Brain microvascular endothelial cell (primary cell): ENCODE measurements at places on chromosomes 4 and X.

- DNase-seq: peak; percentile 64
Observed at GRCh38 chr4:155787113-155787710, 28.4 kb downstream of the GUCY1B1 start.

- no peak for DNase-seq
Observed at GRCh38 chr4:148243837-148244236, 198.4 kb downstream of the NR3C2 start.

GRCh38 chrX:130539721-130540321 lies 138.0 kb downstream of the RBMX2 start:
- DNase-seq: peak; percentile 35

- DNase-seq: no peak
Observed at GRCh38 chrX:17465802-17466201, 90.8 kb downstream of the NHS start.

DNA sequence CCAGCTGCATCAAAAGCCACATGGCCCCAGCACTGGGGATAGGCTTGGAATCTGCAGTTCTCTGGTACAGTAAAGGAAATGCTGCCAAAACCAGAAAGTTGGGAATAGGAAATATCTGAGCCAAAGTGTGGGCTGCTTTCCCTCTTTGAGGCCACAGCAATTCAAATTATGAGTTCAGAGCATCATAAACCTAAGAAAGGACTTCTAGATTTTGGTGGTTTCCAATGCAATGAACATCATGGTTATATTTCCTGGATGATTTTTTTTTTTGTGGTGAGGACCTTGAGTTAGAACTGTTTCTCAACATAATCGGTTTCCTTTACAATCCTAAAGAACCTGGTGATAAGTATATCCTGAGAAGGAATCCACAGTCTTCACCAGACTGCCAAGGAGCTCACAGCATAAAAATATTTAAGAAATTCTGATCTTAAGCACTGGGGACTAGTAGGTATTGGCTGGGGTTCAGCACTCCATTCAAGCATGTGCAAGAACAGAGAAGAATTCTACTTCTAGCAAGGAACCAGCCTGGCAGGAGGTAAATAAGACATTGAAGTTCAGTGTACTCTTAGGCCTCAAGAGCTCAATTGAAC lies 29.8 kb upstream of the ARHGAP24 start:
- DNase-seq: no peak

- no peak for DNase-seq
Observed at GRCh38 chr4:40649321-40649720, 19.7 kb upstream of the RBM47 start.

DNA sequence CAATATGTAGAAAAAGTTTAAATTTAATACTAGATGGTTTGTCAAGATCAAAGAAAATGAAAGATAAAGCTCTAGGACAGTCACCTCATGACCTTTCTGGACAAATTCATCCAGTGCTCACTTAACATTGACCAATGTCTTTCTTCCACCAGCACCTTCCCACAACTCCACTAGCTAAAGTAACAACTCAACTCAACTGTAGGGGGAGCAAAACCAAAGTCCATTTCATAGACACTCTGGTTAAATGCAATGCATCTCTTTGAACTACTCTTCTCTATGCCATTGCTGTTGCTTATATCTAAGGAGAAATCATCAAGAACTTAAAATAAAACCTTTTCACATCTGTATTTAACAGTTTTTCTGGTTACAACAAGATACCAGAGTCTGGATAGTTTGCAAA lies 25.1 kb downstream of the UGT2B4 start:
- no peak for DNase-seq

DNA sequence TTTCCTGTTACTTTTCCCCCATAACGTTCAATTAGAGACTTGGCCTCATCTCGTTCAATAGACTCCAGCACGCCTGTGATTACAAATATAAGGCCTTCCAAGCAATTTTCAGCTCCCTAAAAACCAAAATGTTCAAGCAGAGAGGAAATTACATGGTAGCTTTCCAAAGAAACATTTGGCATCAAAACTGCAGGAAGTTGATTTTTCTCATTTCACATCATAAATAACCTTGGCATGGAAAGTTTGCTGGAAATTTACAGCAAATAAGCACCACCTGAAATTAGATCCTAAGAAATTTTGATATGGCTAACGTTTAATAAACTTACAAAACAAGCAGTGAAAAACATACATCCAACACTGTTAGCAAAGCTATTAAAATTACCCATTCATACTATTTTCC lies 53.3 kb downstream of the RFC1 start:
- DNase-seq: no peak

DNA sequence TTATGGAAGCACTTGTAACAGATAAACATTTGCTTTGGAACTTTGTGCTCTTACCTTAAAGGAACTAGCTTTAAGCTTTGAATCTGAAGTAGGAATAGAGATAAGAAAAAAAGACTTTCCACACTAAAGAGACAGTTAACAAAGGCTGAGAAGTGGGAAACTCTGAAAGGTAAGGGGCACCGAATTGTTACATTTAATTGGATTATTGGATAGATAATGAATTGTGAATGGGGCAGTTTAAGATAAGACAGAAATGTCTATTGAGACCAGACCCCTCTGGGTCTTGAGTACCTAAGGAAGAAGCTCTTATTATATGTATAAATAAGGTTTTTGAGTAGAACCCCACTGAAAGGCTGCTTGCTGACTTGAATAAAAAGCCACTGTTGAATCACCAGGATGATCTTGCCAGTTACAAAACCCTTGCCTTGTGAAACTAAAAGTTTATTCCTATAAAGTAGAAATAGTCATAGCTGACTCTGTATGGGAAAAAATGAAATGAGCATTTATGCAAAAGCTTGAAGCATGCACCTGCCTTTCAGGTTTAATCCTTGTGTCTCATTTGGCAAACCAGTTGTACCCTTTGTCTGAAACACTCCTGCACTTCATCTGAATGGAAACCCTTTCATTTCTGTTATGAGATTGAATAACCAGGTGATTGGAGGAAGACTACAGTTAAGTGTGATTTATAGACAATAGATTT lies 423.2 kb downstream of the RPA4 start:
- DNase-seq: no peak

GRCh38 chr4:113639326-113639725 lies 122.2 kb downstream of the CAMK2D start:
- no peak for DNase-seq

GRCh38 chrX:20639115-20639514 lies 372.4 kb upstream of the RPS6KA3 start:
- DNase-seq: no peak

- no peak for DNase-seq
Observed at GRCh38 chrX:149827254-149827653, 45.5 kb downstream of the MAGEA9 start.

GRCh38 chr4:26749867-26750266 lies 110.8 kb upstream of the STIM2 start:
- no peak for DNase-seq

DNA sequence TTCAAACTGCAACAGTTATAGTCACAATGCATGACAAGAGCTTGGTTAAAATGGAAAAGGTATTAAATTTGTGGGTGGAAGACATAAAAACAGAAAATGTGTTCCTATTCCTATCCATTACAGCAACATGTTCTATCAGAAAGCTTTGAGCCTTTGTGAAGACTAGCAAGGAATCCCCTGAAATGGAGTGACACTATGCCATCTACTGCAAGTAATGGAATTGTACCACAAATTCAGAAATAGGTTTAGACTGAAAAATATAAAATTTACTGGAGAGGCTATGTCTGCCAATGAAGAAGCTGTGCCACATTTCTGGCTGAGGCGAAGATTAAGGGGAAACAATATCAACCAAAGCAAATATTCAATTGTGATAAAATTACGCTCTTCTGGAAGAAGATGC lies 247.9 kb downstream of the ADAM29 start:
- DNase-seq: no peak

DNA sequence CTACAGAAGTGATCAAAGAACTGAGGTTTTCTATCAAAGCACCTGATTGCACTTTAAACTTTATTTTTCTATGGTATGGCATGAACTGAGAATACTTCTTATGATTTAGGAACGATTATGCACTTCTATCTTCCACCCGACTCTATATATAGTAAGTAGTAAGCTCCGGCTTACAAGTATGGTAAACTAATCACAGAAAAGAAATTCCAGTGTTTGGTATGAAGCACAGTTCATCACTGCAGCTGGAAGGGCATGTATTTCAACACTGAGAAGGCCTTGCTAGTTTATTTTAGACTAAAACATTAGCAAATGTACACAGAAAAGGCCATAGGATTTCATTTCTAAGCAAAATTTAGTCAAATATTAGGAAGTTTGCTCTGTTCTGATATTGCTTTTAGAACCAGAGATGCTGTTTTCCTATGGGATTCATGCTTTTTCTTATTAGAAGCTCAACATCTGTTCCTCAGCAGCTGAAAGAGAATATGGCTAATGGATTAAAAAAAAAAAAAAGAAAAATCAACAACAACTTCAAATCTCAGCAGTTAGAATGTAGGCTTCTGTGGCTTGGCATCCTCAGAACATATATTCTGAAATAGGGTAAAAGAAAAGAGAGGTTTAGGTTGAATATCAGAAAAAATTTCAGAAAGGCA lies 273.5 kb downstream of the C4orf33 start:
- no peak for DNase-seq

DNA sequence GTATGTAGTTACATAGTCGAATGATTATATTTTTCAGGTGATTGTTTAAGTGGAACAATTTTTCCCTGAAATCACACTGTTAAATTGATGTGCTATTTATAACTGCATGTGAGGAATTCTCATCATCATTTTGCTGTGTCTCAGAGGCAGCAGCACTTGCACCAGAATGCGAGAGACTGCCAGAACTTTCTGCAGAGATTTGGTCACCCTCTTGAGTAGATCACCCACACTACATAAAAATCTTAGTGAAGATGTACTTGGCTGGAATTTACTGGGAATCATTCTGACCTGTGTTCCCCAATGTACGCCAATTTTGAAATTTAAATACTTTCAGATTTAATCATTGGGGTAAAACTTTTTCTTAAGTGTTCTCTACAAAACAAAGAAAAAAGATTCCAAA lies 5.4 kb downstream of the UGT2B4 start:
- no peak for DNase-seq

- DNase-seq: no peak
Observed at GRCh38 chr4:65624651-65625050, 45.6 kb downstream of the EPHA5 start.

DNA sequence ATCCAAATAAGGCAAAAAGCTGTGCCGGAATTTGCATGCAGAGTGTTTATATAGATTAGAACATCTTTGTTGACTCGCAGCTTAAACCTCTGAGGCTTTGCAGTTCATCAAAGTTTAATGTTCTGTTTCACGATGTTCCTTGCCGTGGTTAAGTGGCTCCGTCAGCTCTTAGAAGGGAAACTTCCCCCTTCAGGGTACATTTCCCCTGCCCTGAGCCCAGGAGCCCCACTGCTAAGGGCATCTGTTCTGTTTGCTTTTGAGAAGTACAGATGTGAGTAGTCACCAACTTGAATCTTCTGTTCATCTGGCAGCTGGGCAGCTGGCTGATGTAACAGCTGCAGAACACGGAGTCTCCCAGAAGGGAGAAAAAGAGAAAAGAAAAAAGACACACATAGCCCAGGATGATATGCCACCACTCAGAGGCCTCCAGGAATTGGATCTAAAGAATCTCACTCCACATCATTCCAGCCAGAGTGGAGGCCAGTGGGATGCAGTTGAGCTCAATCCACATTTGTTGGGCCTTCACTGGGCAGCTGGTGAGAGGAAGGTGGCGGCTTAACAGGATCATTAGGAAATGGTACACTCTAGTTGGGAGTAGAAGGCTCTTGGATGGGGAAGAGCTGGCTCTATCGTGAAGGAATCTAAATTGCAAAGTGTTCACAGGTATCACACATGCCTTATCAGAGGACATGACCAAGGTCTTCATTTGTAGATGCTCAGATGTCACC lies 178.7 kb upstream of the RBPJ start:
- no peak for DNase-seq

DNA sequence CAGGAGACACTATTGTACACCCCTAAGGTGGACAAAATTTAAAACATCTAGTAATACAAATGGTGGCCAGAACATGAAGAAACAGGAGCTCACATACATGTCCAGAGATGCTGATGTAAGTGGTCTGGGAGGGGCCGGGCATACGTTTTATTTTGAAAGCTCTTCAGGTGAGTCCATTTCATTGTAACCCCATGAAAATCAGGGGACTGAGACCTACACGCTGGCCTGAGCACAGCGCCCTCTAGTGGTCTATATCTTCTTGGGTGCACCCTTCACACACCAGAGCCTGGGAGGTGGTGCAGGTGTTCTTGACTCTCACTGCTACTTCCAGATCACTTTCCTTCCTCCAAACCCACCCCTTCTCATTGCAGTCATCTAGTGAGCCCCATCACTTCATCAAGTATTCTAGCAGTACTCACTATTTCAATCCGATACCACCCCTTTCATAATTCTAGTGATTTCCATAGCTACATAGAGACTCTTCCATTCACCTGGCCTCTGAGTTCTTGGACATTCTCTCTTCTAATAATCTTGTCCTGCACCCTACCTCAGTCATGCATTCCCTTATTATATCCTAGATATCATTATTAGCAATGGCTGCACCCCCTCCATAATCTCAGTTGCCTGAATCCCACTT lies 4.3 kb upstream of the TLR6 start:
- DNase-seq: no peak

DNA sequence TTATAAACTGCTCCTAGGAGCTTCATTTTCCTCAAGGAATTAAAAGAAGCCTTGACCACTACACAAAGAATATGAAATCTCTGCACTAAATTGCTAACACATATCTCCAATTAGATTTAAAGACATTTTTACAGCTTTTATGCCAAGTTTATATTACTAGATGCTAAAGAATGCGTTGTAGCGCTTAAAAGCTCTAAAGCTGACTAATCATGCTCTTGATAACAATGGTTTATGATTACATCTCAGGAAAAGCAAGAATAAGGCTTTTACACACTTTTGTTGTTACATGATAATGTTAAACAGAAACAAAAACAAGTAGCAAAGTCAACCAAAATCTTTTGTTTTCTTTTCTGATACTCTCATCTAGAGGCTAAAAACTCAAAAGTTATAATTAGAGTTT lies 44.7 kb downstream of the SLC10A7 start:
- no peak for DNase-seq

- no peak for DNase-seq
Observed at GRCh38 chrX:18457000-18457399, 31.6 kb downstream of the CDKL5 start.

GRCh38 chrX:101931488-101932248 lies at the start of gene ZMAT1:
Gene ZMAT1 (minus strand): TSS chrX:101932027. CDS start chrX:101932008, 19 bp downstream.
- DNase-seq: peak; percentile 75

DNA sequence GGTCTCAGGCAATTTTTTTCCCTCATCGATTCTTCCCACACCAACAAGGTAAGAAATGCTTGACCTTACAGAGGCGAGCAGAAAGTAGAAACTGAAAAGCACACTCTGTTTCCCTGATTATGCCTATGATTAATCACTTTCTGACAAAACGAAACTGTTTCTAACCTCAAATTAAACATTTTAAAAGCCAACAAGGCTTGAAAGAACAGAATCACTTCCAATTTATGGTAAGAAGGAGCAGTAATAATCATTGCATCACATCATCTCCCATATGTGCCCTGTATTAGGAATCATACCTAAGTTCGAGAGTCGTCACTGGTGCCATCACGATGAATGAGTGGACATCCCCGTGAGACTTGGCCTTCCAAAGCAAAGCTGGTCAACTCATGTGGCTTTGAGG lies 12.5 kb upstream of the CXCL13 start:
- DNase-seq: no peak
